Spleen (tissue), 13 donors: ENCODE measurements at places on chromosomes 13 and 19. TPM values are rescaled to one million over a fixed set of nuclear protein-coding genes. Genes with fewer than 3 reads are reported as not detected.

GRCh38 chr19:32691952-32692726 lies 518 bp downstream of the NUDT19 start:
- no peaks in the 10 kb centered on the region for H3K36me3 ChIP-seq
- H3K4me1 ChIP-seq = peaks cover 34% of the 10 kb centered on the region
- no peaks in the 10 kb centered on the region for H3K27me3 ChIP-seq
- H3K27ac ChIP-seq = peak overlapping the region; percentile 93

GRCh38 chr13:72437458-72437857 lies 290.0 kb downstream of the MZT1 start:
- no peaks in the 10 kb centered on the region for H3K36me3 ChIP-seq
- DNase-seq = no peak
- no peak overlapping the region for H3K27ac ChIP-seq

DNA sequence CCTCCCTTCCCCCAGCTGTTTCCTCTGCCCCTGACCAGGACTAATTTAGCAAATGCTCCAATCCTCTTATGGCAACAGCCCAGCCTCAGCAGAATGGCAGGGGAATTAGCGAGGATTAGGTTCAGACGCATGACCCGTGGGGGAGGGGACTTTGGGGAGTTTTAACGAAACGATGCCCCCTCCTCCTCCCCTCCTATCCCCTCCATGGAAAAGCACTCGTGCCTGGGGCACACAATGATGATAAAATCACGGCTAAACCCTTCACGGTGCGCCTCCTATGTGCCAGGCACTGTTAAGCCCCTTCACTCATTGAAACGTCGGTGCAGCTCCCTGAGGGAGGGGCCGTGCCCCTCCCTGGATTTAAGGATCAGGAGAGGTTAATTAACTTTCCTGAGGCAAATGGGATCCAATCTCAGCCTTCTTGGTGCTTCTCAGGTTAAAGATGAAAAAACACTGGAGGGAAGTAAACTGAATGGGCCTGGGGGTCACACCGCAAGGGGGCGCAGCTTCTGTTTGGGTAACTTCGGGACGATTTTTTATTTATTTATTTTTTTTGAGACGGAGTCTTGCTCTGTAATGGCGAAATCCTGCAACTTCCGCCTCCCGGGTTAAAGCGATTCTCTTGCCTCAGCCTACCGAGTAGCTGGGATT lies 10.1 kb upstream of the TPRX2 start:
- peaks cover 93% of the 10 kb centered on the region for H3K27me3 ChIP-seq
- H3K4me1 ChIP-seq = no peaks in the 10 kb centered on the region
- H3K36me3 ChIP-seq = no peaks in the 10 kb centered on the region
- peak; percentile 23 for DNase-seq
- no peak overlapping the region for H3K27ac ChIP-seq

DNA sequence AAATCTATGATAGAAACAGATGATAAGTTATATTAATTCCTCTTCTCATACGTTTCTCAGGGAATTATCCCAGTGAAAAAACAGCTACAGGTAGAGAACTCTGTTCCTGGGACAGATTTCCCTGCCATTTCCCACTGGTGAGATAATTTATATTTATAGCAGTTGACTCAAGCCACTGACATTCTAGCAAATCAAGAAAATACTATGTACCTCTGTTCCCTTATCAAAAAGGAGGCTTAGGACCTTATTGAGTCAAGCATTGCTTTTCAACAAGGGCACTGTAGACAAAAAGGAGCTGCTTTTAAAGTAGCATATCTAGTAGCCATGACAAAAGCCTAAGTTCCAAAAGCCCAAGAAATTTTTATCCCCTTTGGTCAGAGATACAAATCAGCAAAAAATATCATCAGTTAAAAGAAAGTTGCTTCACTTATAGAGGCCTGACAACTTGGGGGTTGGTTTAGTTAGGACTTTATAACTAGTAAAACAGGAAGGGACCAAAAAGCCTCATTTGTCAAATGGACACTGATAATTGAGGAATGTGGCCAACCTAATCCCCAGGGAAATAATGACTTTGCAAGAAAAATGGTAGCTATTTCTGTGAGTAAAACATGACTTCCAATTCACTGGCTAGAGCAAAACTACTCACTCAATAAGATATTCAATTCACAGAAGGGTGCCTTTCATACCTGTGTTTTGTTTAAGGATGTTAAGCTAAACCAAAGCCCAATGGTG lies 652.5 kb downstream of the SLITRK1 start:
- H3K36me3 ChIP-seq = no peaks in the 10 kb centered on the region
- no peaks in the 10 kb centered on the region for H3K4me1 ChIP-seq
- H3K27ac ChIP-seq = no peak overlapping the region
- DNase-seq = no peak

- no peak overlapping the region for H3K4me3 ChIP-seq
- DNase-seq = no peak
- no peaks in the 10 kb centered on the region for H3K27me3 ChIP-seq
- no peak overlapping the region for H3K27ac ChIP-seq
- H3K4me1 ChIP-seq = no peaks in the 10 kb centered on the region
Measured at GRCh38 chr13:106996867-106997618, 429.1 kb upstream of the ARGLU1 start.

- no peak for DNase-seq
- no peaks in the 10 kb centered on the region for H3K27me3 ChIP-seq
- no peaks in the 10 kb centered on the region for H3K36me3 ChIP-seq
- no peak overlapping the region for H3K4me3 ChIP-seq
Measured at GRCh38 chr13:42652642-42653415, 78.9 kb downstream of the TNFSF11 start.

GRCh38 chr19:53789708-53790678 lies 34.1 kb downstream of the NLRP12 start:
- peaks cover 17% of the 10 kb centered on the region for H3K27me3 ChIP-seq
- no peaks in the 10 kb centered on the region for H3K36me3 ChIP-seq
- no peak overlapping the region for H3K4me3 ChIP-seq
- no peak overlapping the region for H3K27ac ChIP-seq
- H3K4me1 ChIP-seq = no peaks in the 10 kb centered on the region

DNA sequence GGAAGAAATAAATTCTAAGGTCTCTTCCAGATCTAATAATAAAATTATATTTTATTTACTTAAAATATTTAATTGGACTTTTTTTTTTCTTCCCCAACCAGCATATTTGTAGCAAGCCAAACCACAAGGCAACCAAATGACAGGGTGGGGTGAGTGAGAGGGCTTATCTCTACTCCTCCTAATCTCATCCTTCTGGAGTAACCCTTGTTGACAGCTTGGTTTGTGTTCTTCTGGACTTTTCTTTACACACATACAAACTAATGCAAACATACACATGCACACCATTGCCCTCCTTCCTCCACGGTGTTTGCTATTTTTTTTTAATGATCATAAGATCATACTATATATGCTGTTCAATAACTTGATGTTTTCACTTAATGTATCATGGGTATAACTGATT lies 383.1 kb downstream of the DLEU7 start:
- DNase-seq = no peak
- no peak overlapping the region for H3K27ac ChIP-seq
- H3K4me3 ChIP-seq = no peak overlapping the region

DNA sequence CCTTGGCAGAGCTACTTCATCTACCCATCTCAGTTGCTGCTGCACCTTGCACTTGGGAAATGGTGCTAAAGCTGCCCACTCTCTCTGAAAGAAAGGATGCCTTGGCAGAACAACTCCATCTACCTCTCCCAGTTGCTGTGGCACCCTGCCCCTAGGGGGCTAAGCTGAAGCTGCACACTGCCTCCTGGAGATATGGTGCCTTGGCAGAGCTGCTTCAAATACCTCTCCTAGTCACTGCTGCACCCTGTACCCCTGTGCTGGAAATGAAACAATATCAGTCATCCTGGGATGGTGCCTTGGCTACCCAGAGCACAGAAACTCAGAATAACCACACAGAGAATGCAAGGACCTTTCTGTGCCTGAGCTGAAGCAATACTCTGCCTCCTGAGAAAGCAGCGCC lies 615.8 kb downstream of the DIAPH3 start:
- no peaks in the 10 kb centered on the region for H3K27me3 ChIP-seq
- no peak overlapping the region for H3K27ac ChIP-seq
- H3K36me3 ChIP-seq = no peaks in the 10 kb centered on the region
- H3K4me3 ChIP-seq = no peak overlapping the region

GRCh38 chr19:34365463-34366401 lies 736 bp downstream of the GPI start:
- H3K27ac ChIP-seq = peak overlapping the region; percentile 91
- DNase-seq = peak; percentile 86
- H3K27me3 ChIP-seq = no peaks in the 10 kb centered on the region
- peaks cover 43% of the 10 kb centered on the region for H3K36me3 ChIP-seq

GRCh38 chr13:80447747-80448146 lies 106.8 kb upstream of the SPRY2 start:
- H3K4me3 ChIP-seq = no peak overlapping the region
- no peaks in the 10 kb centered on the region for H3K36me3 ChIP-seq
- no peak for DNase-seq
- H3K4me1 ChIP-seq = peaks cover 60% of the 10 kb centered on the region
- no peak overlapping the region for H3K27ac ChIP-seq
- H3K27me3 ChIP-seq = no peaks in the 10 kb centered on the region

DNA sequence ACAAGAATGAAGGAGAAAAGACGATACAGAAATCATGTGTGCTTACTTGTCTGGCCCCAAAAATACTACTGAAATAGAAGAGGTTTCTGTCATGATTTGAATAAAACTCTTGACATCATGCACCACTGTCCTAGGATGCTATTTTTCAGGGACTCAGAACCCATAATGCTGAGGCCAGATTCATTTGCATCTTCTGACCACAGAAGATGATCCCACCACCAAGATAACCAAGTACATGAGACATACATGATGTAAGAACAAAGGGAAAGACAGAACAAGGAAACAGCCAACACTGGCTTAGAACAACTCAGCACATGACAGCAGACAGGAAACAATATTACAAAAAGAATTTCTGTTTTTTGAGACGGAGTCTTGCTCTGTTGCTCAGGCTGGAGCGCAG lies 2.5 kb downstream of the ZNF552 start:
- H3K36me3 ChIP-seq = no peaks in the 10 kb centered on the region
- no peaks in the 10 kb centered on the region for H3K27me3 ChIP-seq
- peaks cover 21% of the 10 kb centered on the region for H3K4me1 ChIP-seq
- DNase-seq = no peak

DNA sequence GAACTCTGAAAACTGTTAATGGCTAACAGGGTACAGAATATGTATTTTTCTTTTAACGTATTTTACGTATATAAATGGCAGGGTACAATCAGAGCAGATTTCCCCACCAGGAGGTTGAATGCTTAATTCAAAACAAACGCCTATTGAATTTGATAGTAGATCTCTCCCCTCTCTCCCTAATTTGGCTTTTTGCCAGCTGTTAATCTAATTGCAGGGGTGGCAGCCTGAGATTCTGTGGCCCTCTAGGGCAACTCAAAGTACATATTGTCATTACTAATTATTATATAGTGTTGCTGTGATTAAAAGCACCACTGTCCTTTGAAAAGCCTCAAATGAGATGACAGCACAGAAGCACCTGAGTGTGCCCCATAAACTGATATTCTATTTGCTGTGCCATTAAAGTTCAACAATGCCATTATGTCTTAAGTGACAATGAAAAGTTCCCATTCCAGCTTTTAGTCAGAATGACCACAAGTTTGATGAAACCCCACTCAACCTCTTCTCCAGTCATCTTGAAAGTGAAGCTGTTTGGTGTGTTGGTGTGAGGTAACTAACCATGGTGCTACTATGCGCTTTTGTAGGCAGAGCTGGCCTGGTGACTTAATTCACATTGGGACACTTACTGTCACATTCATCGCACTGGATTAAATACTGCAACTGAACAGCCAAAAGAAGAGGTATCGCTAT lies 351.4 kb downstream of the KCNRG start:
- peak overlapping the region; percentile 80 for H3K27ac ChIP-seq
- H3K36me3 ChIP-seq = no peaks in the 10 kb centered on the region
- H3K27me3 ChIP-seq = no peaks in the 10 kb centered on the region
- H3K4me3 ChIP-seq = no peak overlapping the region
- peaks cover 41% of the 10 kb centered on the region for H3K4me1 ChIP-seq

- H3K27me3 ChIP-seq = peaks cover 31% of the 10 kb centered on the region
- H3K27ac ChIP-seq = peak overlapping the region; percentile 83
- H3K4me1 ChIP-seq = peaks cover 38% of the 10 kb centered on the region
- H3K4me3 ChIP-seq = peak overlapping the region; percentile 97
Measured at GRCh38 chr13:75480671-75481175, 1.2 kb downstream of the TBC1D4 start.

DNA sequence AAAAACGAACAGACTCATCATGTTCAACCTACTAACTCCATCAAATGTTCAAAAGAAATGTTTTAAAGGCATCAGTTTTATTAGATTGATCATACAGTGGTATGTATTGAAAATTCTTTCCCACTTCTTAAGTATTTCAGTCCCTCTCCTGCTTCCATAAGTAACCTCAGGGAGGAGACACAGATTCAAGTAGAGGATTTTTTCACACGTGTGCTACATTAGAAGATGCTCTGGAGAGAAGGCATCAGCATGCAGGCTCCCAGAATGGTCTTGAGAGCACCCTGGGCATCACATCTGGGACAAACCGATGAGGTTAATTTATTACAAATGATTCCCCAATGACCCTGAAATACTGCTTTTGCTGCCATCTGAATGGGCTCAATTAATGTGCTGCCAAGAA lies 3.6 kb downstream of the GPR12 start:
- H3K4me1 ChIP-seq = peaks cover 10% of the 10 kb centered on the region
- no peak for DNase-seq
- no peak overlapping the region for H3K27ac ChIP-seq
- H3K36me3 ChIP-seq = no peaks in the 10 kb centered on the region
- H3K27me3 ChIP-seq = no peaks in the 10 kb centered on the region

DNA sequence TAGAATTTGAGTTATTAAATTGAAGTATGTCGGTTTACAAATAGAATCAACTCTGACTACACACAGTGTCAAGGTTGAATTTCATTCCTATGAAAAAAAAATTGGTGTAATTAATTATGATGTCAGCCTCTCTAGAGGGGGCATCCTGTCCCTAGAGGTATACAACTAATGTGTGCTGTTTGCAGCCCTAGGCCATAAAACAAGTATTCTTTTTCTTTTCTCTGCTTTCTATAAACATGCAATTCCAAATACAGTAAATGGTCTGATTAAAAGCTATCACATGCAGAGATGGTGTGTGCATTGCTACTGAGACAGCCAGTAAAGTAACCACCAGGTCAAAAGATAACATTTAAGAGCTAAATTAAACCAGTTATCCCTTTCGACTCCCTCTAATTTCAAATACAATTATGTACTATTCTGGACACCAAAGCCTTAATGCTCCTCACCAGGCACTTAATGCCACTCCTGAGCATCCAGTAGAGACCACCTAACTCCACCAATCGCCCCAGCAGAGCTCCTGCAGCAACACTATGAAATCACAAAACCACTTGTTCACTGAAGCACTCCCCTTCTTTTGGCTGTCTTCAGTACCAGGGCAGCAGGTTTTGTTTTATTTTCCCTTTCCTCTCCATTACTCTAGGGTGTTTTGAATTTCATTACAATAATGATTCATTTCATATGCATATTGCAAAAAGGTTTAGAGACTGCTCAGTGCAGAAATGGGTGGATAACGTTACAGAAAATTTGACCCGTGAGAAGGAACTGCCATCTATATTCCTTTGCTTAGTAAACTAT lies 426.9 kb downstream of the PCDH9 start:
- DNase-seq = no peak
- no peaks in the 10 kb centered on the region for H3K36me3 ChIP-seq
- H3K4me1 ChIP-seq = no peaks in the 10 kb centered on the region
- H3K27ac ChIP-seq = no peak overlapping the region
- H3K4me3 ChIP-seq = no peak overlapping the region

WDR87 gene
- not detected for total RNA-seq

IGFL4 gene
- not detected for total RNA-seq

LGALS7 gene
- total RNA-seq = not detected

NLRP9 gene
- total RNA-seq = not detected

TMEM86B gene
- 7.7 TPM for total RNA-seq

CBLC gene
- not detected for total RNA-seq

CASP14 gene
- total RNA-seq = not detected

CGB5 gene
- total RNA-seq = not detected

HTR2A gene
- total RNA-seq = not detected

CYP2F1 gene
- not detected for total RNA-seq

ATCAY gene
- total RNA-seq = not detected

SIGLEC8 gene
- 7.3 TPM for total RNA-seq

LHB gene
- not detected for total RNA-seq

ZNF433 gene
- total RNA-seq = 3.4 TPM
